ENCODE measurements at places on chromosomes 12 and 14. TPM values are rescaled to one million over a fixed set of nuclear protein-coding genes. Genes with fewer than 3 reads are reported as not detected.

HSPA2 gene
- 17.4 TPM for polyA plus RNA-seq

ASCL1 gene
- polyA plus RNA-seq, result 0.30 TPM

TXNDC16 gene
- 19.4 TPM for polyA plus RNA-seq

SPIC gene
- polyA plus RNA-seq, result not detected

MSRB3 gene
- 21.1 TPM for polyA plus RNA-seq

AMN gene
- 17.4 TPM for polyA plus RNA-seq

RASAL1 gene
- polyA plus RNA-seq, result 14.7 TPM

RASSF9 gene
- polyA plus RNA-seq, result 12.6 TPM

IFT81 gene
- 43.0 TPM for polyA plus RNA-seq

IQSEC3 gene
- polyA plus RNA-seq, result 7.5 TPM

ATF7 gene
- polyA plus RNA-seq, result 46.8 TPM

TMEM52B gene
- 134 TPM for polyA plus RNA-seq

ANKRD33 gene
- 0.35 TPM for polyA plus RNA-seq

UNC79 gene
- polyA plus RNA-seq, result 1.5 TPM

MYH7 gene
- 0.21 TPM for polyA plus RNA-seq

RTL1 gene
- 0.08 TPM for polyA plus RNA-seq

TMEM229B gene
- polyA plus RNA-seq, result 1.8 TPM

TEDC1 gene
- polyA plus RNA-seq, result 10.6 TPM

FGF6 gene
- not detected for polyA plus RNA-seq

CLEC4A gene
- 1.3 TPM for polyA plus RNA-seq

CELA1 gene
- polyA plus RNA-seq, result not detected

SERPINA10 gene
- 0.78 TPM for polyA plus RNA-seq

DEPDC4 gene
- 7.3 TPM for polyA plus RNA-seq

GLT1D1 gene
- 2.5 TPM for polyA plus RNA-seq

IFNG-AS1 gene
- polyA plus RNA-seq, result not detected

SRRM4 gene
- polyA plus RNA-seq, result not detected

LMNTD1 gene
- polyA plus RNA-seq, result 0.32 TPM

CLEC1B gene
- 1.4 TPM for polyA plus RNA-seq

LRP1-AS gene
- not detected for polyA plus RNA-seq

KRT6C gene
- polyA plus RNA-seq, result not detected

BMP4 gene
- 51.9 TPM for polyA plus RNA-seq

DNAJC22 gene
- 20.6 TPM for polyA plus RNA-seq

TMEM116 gene
- 32.0 TPM for polyA plus RNA-seq

STON2 gene
- polyA plus RNA-seq, result 39.3 TPM

GLT8D2 gene
- polyA plus RNA-seq, result 16.4 TPM

TPPP2 gene
- 3.6 TPM for polyA plus RNA-seq

MIS18BP1 gene
- polyA plus RNA-seq, result 50.9 TPM

LHX5 gene
- 0.03 TPM for polyA plus RNA-seq

COL2A1 gene
- 66.6 TPM for polyA plus RNA-seq

CCDC85C gene
- polyA plus RNA-seq, result 24.9 TPM

GPRC5D gene
- polyA plus RNA-seq, result 1.2 TPM

All from left renal cortex interstitium (tissue), 4 donors.